Activated naive CD4-positive, alpha-beta T cell (primary cell): ENCODE measurements at places on chromosomes 7 and 10.

DNA sequence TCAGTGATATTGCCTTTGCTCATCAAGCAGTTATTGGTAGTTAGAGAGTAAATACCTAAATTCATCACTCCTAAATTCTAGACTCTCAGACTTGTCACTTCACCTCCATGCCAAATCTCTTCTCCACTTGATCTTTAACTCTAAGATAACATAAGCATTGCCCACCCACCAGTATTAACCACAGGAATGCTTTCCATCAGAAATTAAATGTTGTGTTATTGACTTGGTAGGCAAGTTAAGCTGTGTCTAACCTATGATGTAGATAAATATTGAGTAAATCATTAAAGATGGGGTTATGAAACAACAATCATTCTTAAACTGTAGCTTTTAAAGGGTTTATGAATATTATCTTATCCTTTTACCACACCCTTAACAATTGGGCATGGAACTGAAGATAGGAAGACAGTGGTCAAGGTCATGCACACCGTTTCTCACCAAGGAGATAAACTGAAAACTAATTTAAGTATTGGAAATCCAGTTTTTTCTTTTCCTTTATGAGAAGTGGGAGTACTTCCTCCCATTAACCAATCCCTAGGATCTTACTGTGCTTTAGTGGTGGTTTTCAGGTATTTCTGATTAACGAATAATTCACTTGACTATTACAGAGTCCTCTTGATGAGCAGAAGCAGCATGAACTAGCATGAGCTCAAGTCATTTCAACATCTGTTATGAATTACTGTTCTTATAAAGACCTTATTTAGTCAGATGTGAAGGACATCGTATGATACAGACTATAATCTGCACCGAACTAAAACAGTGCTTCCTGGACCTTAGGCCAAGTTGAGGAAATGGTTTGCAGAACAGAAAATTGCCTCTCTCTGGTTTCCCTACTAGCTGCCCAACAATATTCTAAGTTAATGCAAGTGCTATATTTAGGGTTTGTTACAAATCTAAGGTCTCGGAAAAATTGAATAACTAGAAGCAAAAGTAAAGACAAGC is 142.0 kb downstream of the LCOR start:
- DNase-seq = no peak

DNA sequence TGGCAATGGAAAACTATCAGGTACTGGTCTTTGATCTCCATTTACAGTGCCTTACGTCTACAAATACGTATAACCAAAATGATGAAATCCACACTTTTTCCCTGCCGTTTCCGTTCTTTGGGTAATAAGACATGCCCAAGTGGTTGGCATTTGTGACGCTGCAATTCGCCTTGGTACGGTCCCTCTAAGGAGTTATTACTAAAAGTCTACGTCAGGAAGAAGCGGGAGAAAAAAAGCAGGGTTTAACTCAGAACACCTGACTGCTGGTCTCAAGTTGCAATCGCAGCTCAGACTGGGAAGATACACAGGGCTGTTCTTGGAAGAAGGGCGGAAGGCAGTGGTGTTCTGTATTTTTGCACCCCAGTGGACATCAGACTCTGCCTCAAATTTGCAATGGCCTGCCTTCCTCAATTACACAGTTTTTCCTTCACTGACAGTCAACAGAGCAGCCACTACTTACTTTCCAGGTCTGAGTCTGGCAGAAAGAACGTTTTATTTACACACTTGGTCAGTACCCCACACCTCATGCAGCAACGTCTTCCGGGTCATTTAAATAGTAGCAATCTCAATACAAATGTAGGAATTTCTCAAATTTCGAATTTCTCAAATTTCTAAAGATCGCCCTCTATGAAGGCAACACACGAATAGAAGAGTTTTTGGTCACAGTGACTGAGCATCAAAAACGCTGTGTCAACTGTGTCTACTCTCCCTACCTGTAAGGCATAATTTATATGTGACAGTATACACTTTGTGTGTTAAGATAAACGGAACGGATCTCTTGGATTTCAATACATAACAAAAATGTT is 2.1 kb downstream of the BAIAP2L1 start:
- no peak for DNase-seq

DNA sequence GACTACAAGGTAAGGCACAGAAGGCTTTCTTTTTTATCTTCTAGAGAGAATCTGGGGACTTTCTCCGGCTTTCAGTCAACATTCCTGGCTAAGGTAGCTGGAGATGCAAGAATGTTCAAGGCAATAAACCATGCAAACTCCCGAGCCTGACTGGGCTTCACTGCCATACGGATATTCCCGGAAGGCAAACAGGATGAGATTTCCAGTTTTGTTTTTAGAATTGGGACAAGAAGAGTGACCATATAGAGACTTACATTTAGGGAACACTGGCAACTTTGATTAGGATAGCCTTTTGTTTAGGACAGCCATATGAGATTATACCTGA is 269 bp downstream of the CALD1 start:
- no peak for DNase-seq

GRCh38 chr7:67619175-67619574 is 622.5 kb downstream of the TYW1 start:
- DNase-seq = no peak

GRCh38 chr10:106680061-106680460 is 484.4 kb downstream of the SORCS1 start:
- DNase-seq = no peak

DNA sequence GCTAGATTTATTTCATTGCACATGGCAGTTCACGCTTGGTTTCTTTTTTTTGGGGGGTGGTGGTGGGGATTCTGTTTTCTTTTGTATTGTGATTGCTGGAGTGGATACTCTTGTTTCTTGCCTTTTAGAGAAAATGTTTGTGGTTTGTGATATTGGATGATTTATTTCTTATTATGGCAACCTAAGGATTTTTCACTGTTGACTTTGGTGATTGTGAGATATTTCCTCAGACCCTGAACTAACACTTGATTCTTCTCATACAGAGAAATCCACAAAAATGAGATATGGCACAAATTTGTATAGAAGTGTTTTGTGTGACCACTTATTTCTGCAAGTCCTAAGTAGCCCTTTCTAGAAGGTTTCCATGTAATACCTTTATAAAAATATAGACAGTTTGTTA is 871.1 kb downstream of the LRMDA start:
- no peak for DNase-seq

GRCh38 chr7:140506788-140507464 is 27.6 kb upstream of the MKRN1 start:
- no peak for DNase-seq

DNA sequence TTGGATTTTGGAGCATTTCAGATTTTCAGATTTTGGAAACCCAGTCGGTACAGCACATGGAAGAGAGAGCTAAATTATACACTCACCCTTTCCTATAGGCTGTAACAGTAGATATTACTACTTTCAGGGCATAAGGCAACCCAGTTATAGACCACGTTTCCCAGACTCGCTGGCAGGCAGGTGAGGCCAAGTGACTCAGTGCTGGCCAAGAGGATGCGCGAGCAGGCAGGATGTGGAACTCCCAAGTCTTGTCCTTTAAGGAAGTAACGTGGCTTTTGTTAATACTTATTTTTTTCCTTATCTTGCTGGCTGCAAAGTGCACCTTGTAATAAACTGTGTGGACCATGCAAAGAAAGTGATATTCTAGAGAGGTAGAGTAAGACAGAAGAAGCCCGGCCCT is 1160.1 kb downstream of the GATA3 start:
- no peak for DNase-seq

DNA sequence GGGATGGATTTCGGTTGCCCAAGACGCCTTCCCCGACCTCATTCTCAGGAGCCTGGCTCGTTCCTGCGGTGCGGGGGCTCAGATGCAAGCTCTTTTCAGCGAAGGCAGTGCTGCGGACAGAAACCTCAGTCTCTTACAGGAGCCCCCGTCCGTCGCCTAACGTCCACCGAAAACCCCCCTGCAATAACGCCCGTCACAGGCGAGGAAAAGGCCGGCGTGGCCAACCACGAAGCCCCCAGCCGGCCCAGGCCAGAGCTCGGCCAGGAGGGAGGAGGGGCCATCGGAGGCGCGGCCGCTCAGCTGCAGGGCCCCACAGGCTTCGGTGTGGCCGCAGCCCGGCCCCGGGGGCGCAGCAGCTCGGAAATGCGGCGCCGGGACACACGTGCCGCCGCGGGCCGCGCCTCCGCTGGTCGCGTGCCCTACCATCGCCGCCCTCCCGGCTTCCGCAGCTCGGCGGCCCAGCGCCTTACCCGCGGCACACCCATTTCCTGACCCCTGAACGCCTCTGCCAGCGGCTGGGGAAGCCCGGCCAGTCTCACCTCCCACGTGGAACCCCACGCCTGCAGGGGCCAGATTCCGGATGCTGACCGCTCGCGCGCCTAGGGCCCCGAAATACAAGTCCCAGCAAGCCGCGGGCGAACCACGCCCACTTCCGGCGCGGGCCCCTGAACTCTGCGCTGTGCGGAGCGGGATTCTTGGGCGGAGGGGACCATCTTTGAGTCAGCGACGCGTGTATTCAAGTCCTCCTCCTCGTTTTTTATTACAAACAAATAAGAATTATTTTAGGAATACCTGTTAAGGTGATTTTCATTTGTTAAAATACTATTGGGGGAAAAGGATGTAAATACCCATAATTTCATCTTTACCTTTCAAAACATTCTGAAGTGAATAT is at the start of gene ZNF239:
Gene ZNF239 (minus strand): TSS at position 616 of the 892 bp plus-strand sequence. CDS start 16,537 bp downstream, outside the sequence.
- DNase-seq = peak; percentile 48

GRCh38 chr10:118305730-118306129 is 36.4 kb downstream of the FAM204A start:
- DNase-seq = no peak

- no peak for DNase-seq
Measured at GRCh38 chr7:85328456-85328998, 141.7 kb upstream of the SEMA3D start.

- no peak for DNase-seq
Measured at GRCh38 chr7:102973096-102973802, 60.4 kb downstream of the LRRC17 start.
